ENCODE measurements at places on chromosomes 1 and 21.

DNA sequence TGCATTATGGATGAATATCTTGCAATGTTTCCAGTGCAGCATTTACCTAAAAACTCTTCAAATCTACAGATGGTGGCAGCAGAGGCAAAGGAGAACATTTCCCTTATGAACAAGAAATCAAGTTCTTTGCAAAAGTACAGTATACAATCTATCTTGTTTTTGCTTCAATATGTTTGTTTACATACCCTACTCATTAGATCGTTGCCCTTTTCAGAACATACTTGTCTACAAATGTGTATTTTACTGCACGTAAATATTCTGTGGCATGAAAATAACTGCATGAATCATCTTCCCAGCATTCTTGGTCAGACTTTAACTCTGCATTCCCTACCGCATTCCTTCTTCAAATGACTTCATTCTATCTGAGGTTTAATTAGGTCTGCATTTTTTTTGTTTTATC is 212.7 kb downstream of the ZP4 start:
- DNase-seq, result no peak

DNA sequence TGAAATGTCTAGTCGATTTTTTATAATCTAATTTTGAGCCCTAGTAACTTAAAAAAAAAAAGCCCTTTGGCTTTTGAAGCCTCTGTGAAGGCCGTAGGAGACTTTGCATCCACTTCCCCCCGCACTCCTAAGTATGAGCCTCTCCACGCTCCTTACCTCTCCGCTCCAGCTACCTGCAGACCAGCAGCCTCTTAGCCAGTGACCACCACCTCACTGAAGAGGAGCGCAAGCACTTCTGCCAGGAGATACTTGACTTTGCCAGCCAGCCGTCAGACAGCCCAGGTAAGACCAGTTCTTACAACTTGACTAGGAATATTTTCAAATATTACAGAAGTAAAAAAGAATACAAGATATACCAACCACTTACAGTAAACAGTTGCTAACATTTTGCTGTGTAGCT is 27.4 kb upstream of the PWP2 start:
- DNase-seq, result no peak

- DNase-seq, result no peak
Measured at GRCh38 chr21:14889080-14889810, 175.6 kb downstream of the NRIP1 start.

DNA sequence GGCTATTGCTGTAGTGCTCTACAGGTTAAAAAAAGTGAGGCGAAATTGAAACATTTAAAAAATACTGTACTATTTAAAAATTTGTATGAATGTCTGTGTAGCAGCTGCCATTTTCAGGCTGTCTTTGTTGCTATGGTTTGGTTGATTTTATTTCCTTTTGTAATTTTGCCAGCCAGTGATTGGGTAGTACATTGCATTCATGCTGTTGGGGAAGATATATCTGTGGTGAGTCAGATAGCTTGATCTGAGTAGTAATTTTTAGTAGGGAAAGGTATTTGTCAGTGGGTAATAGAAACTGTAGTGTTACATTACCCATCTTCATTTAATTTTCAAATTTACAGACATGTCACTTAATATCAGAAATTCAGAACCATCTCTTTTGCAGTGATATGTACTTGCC is 15.0 kb downstream of the NFIA start:
- DNase-seq, result no peak

DNA sequence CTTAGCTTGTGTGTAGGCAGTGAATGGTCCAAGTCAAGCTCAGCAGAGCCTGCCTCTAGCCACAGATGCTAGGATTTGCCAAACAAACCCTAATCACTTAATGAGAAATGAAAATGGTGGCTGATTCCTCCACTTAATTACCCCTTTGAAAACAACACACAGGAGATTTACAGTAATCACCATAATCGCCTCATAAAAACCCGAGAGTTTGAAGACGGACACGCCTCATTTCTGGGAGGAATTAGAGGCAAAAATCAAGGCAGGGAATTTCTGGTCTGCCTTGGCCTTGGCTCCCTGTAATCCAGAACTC is 16.3 kb upstream of the FOXE3 start:
- no peak for DNase-seq

- no peak for DNase-seq
Measured at GRCh38 chr21:41854426-41854995, 24.6 kb downstream of the PRDM15 start.

Measured in stimulated activated CD4-positive, alpha-beta T cell treated with anti-CD3 and anti-CD28 coated beads, Interleukin-12 subunit alpha, Interleukin-12 subunit beta, amount 100 ng/mL, for 24 hours (primary cell).